Ascending aorta (tissue), 2 donors: ENCODE measurements at places on chromosomes 3 and 15. TPM values are rescaled to one million over a fixed set of nuclear protein-coding genes. Genes with fewer than 3 reads are reported as not detected.

The COPB2 gene
- 26.6 TPM for total RNA-seq

The KNG1 gene
- not detected for total RNA-seq

The C3orf18 gene
- 29.5 TPM for total RNA-seq

The CCR4 gene
- total RNA-seq = 3.1 TPM

The OR5K2 gene
- not detected for total RNA-seq

The FSIP1 gene
- total RNA-seq = not detected

The FRMD5 gene
- not detected for total RNA-seq

The LRRC34 gene
- total RNA-seq = 3.5 TPM

DNA sequence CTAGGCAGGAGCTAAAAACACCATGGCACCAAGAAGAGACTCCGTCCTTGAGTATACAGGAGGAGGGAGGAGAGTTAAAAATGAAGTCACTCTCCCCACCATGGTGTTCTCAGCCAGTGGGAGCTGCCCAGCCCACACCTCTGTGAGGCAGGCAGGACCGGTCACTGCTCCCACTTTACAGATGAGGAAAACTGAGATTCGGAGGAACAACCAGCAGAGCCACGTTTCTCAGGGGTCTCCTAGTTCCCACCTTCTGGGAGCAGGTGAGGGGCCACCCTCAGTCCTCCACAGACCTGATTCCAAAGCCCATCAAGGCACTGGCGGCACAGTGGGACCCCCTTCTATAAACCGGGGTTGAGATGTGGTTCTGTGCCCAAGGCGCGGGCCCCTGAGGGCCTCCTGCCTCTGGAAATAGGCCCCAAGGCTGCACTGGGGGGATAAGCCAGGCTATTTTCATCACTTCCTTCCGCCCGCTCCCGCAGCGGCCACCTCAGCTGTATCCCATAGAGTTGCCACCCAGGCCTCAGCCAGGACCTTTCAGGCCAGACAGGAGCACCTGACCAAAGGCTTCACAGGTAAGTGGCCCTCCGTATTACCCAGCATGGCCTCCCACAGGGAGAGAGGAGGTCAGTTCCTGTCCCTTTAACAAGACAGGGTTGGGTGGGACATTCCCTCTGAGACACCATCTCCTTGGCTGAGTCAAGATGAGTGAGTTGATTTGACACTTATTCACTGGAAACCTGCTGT lies at the start of gene GP9:
Gene GP9, plus strand, starts transcription at position 504 of the 747 bp plus-strand sequence. CDS start 961 bp downstream, outside the sequence.
- no peaks in the 10 kb centered on the region for H3K36me3 ChIP-seq
- DNase-seq = no peak
- H3K27me3 ChIP-seq = no peaks in the 10 kb centered on the region

DNA sequence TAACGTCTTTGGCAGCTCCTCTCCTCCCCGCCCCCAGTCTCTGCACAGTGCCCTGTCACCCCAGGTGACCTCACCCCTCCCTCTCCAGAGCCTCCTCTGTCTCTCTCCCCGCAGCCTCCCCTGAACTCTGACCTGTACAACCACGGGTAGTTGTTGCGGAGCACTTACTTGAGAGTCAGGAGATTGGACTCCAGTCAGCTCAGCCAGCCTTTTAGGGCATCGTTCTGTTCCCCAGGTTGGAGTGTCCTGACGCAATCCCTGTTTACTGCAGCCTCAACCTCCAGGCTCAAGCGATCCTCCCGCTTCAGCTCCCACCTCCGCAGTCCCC lies 177.7 kb downstream of the UACA start:
- no peak overlapping the region for H3K27ac ChIP-seq
- no peak overlapping the region for H3K4me3 ChIP-seq
- no peaks in the 10 kb centered on the region for H3K4me1 ChIP-seq
- no peaks in the 10 kb centered on the region for H3K36me3 ChIP-seq
- no peak for DNase-seq

- DNase-seq = no peak
- H3K4me3 ChIP-seq = no peak overlapping the region
- H3K27me3 ChIP-seq = no peaks in the 10 kb centered on the region
- no peaks in the 10 kb centered on the region for H3K36me3 ChIP-seq
- no peak overlapping the region for H3K27ac ChIP-seq
- no peaks in the 10 kb centered on the region for H3K4me1 ChIP-seq
Observed at GRCh38 chr15:33960549-33960935, 7.8 kb upstream of the CHRM5 start.

- no peak for DNase-seq
- H3K27me3 ChIP-seq = no peaks in the 10 kb centered on the region
- peaks cover 11% of the 10 kb centered on the region for H3K4me1 ChIP-seq
- no peaks in the 10 kb centered on the region for H3K36me3 ChIP-seq
Observed at GRCh38 chr15:42604894-42605744, 29.7 kb downstream of the STARD9 start.

- no peak overlapping the region for H3K4me3 ChIP-seq
- H3K4me1 ChIP-seq = no peaks in the 10 kb centered on the region
- no peak for DNase-seq
- no peak overlapping the region for H3K27ac ChIP-seq
Observed at GRCh38 chr3:121739902-121740301, 9.6 kb downstream of the GOLGB1 start.

- DNase-seq = no peak
- H3K4me1 ChIP-seq = peaks cover 13% of the 10 kb centered on the region
- no peak overlapping the region for H3K27ac ChIP-seq
- no peak overlapping the region for H3K4me3 ChIP-seq
- H3K27me3 ChIP-seq = no peaks in the 10 kb centered on the region
Observed at GRCh38 chr3:52289747-52290595, 2.3 kb downstream of the GLYCTK start.

DNA sequence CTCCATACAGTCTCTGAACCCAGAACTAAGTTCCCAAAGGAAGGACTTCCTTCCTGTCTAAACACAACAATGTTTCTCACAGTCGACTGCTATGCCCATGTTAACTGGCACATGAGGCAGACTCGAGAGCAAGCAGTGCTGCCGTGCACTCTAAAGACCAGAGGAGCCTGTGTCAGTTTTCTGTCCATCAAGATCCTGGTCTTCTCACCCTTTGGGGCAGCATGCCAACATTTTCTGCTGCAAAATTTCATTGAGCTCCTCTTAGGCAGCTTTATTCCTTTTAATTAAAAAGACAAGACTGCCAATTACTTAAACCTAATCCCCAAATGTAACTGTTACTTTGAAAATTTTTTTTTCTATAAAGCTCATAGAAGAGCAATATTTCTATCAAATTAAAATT lies 205.1 kb downstream of the GAP43 start:
- H3K4me3 ChIP-seq = no peak overlapping the region
- H3K4me1 ChIP-seq = no peaks in the 10 kb centered on the region
- no peaks in the 10 kb centered on the region for H3K36me3 ChIP-seq
- DNase-seq = no peak

- no peaks in the 10 kb centered on the region for H3K4me1 ChIP-seq
- no peak for DNase-seq
- H3K27ac ChIP-seq = no peak overlapping the region
- no peak overlapping the region for H3K4me3 ChIP-seq
Observed at GRCh38 chr3:123286308-123287023, 84.7 kb downstream of the SEC22A start.
